ENCODE measurements at places on chromosomes 12 and 14.

- no peak for DNase-seq
Measured at GRCh38 chr12:24937553-24938244, 11.2 kb downstream of the BCAT1 start.

DNA sequence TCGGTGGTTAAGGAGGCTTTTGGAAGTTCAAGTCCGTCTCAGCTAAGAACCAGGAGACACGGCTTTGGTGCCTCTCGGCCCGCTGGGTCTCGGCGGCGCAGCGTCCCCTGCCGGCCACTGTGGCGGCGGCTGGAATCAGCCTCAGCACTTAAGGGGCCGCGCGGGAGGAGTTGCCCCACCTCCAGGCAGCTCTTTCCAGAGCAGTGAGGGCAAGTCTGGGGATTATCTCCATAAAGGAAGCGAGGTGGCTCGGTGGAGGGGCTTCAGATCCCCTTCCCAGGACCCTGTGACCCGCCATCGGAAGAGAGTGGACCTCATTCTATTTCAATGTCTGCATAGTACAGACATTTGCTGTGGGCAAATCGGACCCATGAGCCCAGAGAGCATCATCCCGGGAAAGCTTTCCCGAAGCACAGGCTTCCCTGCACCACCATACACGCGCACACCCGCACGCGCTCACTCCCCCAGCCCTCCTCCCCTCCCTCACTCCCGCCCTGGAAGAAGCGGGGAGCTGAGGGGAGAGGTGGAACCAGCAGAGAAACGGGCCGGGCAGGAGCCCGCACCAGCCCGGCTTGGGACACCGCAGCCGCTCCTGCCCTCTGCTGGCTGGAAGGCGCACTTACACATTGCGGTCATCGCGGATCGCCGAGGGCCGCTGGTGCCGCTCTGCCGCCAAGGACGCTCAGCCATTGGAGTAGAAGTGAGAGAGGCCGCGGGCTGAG lies 15.9 kb downstream of the RNASE2 start:
- peak; percentile 85 for DNase-seq

- DNase-seq, result peak; percentile 35
Measured at GRCh38 chr14:65303190-65303898, 109.2 kb upstream of the FUT8 start.

DNA sequence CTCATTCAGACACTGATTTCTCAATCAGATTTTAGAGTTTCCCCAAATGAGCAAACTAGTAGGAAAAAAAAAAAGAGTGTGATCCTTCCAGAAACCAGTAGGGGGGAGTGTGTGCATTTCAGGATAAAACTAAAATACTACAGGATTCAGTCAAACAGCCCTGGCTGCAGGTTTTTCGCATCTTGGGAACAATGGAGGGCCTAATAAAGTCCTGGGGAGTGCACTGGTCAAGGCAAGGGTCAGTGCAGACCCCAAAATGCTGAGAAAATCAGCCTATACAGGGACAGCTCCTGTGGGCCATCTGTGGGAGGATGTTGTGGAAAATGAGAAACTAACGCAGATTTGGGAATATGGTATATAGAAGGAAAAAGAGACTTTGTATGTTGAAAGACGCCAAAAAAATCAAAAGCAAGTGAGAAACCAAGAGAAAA lies 22.2 kb upstream of the ABCD4 start:
- peak; percentile 14 for DNase-seq

DNA sequence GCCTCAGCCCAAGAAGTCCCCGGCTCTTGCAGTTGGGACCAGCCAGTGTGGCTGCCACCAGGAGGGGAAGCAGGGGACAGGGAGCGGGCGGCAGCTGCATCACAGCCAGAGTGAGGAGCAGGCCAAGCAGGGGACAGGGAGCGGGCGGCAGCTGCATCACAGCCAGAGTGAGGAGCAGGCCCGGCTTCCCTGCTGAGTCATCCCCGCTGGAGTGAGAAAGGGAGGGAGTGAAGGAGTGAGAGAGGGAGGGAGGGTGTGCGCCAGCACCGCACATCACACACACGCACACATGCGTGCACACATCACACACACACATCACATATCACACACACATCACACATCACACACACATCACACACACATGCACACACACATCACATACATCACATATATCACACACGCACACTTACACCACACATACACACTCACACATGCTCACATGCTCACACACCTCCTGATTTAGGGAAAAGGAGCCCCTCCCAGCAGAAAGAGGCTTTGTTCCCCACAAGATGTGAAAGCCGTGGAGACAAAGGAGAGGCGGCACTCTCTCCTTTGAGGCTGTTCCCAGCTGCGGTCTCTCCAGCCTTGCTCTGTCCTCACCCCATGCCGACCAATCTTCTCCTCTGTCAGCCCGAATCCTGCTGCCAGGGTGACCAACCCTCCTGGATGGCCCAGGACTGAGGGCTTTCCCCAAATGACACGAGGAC lies 16.7 kb upstream of the ZDHHC22 start:
- DNase-seq, result peak; percentile 72

GRCh38 chr14:96741151-96741977 lies 55.8 kb upstream of the VRK1 start:
- DNase-seq, result peak; percentile 29

GRCh38 chr12:83141460-83141994 lies 454.8 kb downstream of the TMTC2 start:
- DNase-seq, result peak; percentile 1

DNA sequence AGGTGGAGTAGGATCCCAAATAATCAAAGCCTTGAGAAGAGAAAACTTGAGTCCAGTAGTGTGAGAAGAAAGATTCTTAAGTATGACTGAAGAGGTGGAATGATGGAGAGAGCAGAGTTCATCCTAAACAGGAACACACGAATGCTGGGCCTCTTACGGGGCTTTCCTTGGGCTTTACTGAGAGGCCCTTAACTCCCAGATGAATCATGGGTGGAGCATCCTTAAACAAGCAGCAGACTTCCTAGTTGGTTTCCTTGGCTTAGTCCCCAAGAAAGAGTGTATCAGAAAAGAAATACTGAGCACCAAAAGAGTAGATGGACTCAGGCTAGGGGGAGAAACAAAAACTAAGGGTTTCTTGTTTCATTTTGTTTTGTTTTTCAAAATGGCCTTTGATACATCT lies 132.5 kb downstream of the GPR135 start:
- DNase-seq, result peak; percentile 85

DNA sequence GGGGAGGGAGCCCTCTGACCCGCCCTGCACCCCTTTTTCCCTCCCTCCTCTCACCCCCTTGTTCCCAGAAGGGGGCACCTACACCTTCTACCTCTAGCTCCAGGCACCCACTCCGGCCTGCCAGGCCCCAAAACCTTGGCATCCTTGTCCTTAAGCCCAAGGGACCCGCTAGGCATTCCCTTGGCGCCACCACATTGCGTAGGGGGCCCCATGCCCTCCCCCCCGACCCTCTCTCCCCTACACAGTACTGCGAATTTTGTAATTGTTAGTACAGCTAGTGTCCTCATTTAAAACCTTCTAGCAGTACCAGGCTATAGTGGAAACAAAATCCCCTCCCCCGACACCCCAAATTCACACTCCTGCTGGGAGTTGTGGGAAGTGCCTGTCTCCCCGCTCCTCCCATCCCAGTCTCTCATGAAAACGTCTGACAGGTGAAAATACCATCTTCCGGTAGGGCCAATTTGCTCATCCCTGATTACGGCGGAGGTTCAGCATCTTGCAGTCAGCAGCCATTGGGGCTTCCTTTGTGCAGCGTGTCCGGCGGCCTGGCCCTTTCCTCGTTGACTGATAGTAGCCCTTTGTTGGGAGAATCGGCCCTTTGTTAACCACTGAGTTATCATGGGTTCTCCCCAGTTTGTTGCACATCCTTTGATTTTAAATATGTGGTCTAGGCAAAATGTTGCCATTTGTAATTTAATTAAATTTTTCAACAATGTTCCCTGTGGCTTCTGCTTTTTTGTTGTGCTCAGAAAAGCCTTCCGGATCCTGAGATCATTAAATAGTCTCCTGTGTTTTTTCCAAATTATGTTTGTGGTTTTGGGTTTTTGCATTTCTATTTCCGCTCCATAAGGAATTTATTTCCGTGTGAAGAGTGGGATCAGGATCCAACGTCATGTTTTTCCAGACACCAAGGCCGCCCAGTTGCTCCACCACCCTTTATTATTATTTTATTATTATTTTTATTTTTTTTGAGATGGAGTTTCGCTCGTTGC lies 7.9 kb upstream of the CEP170B start:
- no peak for DNase-seq

DNA sequence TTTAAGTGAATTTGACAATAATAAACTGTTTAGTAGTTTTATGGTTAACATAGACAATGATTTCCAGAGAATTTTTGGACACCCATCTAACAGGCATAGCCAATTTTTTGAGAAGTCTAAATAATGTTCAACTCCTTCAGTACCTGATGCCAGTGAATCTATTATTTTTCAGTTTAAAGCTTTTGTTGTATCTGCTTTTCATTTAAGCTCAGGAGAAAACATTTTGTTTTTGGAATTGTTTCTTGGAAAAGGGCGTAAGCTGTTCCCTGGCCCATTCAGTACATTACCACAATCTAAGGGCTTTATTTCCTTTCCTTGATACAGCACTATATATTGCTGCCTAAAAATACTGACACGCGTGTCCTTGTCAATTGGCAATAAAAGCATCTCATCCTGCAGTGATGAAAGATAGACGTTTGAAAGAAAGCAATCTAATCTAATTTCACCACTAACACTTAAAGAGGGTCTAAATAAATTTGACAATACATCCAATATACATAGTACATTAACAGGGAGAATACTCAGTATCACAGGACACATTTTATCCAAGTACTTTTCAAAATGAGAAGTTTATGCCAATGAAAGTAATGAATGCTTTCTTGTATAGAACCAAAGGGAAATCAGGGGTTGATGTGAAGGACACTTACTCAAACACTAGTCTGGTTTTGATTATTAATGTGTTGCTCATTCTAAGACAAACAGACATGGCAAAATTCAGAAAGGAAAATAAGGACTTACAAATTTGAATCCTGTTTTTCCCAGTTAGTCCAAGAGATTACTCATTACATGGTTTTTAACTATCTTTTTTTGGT lies 104.2 kb upstream of the LGR5 start:
- DNase-seq, result no peak

DNA sequence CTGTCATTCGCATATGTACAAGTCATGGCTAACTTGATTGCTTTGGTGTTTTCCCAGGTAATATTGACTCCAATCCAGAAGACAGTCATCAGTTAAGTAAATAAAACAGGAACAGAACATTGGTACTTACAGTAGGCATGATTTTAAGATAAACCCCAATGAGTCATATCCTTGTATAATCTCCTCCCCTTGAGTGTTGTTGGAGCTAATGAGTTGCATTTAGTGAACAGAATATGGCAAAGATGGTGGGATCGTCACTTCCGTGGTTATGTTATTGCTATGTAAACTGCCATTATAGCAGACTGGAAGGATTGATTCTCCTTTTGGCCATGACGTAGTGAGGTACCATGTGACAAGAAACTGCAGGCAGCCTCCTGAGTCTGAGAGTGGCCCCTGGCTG lies 102.2 kb downstream of the TMX1 start:
- DNase-seq, result no peak

GRCh38 chr12:53807322-53807860 lies 55.6 kb upstream of the CISTR start:
- no peak for DNase-seq

DNA sequence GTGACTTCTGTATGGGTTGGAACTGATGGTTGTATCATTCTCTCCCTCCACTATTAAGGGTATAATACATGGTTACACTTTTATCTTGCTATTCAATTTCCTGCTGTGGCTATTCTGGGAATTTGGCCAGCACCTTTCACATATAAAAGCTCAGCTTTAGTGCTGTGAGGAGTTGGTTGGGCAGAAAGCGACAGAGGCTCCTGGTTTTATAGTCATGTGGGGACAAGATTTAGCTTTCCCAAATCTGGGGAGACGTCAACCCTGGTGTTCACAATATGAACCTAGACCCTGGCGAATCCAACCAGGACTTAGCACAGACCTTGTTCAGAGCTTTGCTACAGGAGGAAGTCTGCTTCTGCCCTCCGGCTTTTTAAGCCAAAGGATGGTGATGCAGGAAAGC lies 36.5 kb downstream of the FOS start:
- peak; percentile 51 for DNase-seq

GRCh38 chr12:106032623-106032925 lies 106.2 kb downstream of the NUAK1 start:
- DNase-seq, result peak; percentile 57

DNA sequence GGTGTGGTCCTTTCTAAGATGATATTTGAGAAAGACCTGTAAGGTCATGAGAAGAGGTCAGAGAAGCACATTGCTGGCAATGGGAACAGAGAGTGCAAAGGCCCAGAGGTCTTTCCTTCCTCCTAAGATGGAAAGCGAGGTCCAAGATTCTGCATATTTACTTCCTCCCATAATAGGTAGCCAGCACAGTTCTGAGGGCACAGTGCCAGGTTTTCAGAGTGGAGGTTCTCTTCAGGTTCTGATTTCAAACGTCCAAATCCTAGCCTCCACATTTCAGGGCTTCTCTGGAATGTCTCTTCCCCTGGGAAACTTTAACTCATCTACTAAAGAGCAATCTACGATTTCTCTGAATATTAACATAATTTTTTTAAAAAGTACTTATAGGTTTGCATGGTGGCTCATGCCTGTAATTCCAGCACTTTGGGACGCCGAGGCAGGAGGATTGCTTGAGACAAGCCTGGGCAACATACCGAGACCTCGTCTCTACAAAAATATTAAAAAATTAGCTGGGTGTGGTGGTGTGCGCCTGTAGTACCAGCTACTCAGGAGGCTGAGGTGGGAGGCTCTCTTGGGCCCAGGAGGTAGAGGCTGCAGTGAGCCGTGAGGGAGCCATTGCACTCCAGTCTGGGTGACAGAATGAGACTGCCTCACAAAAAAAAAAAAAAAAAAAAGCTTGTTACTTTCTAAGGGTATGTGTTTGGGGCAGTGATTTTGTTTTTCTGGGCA lies 526 bp upstream of the MRPL42 start:
- no peak for DNase-seq

DNA sequence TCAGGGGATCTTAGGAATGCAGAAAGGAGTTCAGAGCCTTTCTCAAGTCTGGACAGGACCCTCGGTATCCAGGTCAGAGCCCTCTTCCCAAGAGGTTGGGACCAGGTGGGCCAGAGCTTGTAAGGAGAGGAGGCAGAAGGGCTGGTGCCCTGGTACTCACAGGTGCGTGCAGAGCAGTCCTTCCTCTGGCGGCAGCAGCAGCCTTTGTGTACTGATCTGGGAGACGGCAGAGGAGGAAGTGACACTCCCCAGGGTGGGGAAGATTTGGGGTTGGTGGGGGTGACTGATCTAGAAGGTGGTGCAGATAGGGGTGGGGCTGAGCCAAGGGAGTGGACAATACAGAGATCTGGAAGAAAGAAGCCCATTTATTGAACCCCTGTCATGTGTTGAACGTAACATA lies at the start of gene ITGB7:
TSS of gene ITGB7 (minus strand) at position 210 of the 400 bp plus-strand sequence. CDS start 6,808 bp downstream, outside the sequence.
- DNase-seq, result no peak

DNA sequence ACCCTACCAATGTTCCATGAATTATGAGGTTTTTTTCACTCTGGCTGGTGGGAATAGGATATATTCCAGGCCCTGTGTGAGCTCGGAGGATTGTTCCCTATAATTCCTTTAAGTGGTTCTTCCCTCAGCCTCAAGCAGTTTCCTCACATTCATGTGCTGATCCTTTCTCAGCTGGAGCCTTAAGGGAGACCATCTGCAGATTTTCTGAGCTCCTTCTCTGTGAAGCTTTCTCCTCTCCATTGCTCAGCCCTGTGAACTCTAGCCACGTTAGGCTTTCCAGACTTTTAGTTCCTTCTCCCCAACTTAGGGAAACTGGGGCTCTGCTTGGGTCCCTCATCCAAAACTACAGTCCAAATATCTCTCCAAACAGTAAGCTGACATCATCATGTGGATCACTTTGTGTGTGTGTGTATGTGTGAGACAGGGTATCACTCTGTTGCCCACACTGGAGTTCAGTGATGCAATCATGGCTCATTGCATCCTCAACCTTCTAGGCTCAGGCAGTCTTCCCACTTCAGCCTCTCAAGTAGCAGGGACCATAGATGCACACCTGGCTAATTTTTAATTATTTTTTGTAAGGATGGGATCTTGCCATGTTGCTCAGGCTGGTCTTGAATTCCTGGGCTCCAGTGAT lies 219.5 kb upstream of the OTX2 start:
- DNase-seq, result no peak

Measured in fibroblast of skin of abdomen (primary cell).